T follicular helper cell (primary cell): ENCODE measurements at places on chromosomes 3 and 15.

GRCh38 chr3:144142151-144142840 lies 170.7 kb downstream of the DIPK2A start:
- no peak for DNase-seq

- no peak for DNase-seq
Measured at GRCh38 chr3:49535971-49536874, 18.1 kb upstream of the BSN start.

DNA sequence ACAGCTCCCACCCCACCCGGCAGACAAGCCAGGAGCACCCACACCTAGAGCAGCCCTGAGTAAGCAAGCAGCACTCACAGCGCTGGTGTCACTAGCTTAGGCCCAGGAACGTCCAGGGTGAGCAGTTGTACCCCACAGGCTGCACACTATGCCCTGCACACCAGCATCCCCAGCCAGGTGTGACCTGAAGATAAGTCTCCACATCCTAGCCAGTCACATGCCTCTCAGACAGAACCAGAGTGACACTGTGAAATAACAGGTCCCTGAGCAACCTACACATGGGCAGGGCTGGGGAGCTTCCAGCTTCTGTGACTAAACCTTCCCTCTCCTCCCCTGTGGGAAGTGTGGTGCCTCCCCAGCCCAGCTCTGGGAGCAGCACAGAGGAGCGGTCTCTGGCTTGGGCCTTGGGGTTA lies 253.6 kb downstream of the UACA start:
- no peak for DNase-seq

- no peak for DNase-seq
Measured at GRCh38 chr3:153215966-153216365, 53.9 kb downstream of the RAP2B start.

DNA sequence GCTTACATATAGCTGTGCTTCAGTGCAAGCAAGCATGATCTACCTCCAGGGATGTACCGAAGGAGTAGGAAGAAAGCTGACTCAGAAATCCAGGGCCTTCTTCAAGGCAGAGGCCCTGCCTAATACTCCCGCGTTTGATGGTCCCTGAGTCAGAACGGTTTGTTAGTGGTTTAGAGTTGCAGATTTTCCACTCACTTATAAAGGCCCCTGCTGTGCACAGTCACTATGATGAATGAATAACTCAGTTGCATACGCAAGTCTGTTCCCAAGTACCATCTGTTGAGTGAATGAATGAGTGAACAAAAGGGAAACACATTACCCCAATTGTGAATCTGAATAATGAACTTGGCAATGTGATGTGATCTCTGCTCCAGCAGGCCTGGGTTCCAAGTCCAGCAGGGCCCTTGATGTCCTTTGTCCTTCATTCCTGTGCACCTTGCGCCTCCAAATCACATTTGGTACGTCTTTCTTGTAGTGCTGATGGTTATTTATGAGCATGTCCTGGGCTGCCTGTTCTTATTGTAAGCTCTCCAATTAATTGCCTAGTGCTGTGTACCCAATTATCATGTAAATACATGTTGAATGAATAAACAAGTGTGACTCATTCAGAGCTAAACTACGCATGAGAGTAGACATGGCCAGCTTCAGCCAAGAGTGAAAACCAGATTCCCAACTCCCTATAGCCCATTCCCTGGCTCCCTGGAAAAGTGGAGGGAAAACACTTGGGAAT lies 85.3 kb upstream of the LIMD1 start:
- no peak for DNase-seq

- DNase-seq, result no peak
Measured at GRCh38 chr3:46395210-46395661, 11.6 kb downstream of the CCR5AS start.

DNA sequence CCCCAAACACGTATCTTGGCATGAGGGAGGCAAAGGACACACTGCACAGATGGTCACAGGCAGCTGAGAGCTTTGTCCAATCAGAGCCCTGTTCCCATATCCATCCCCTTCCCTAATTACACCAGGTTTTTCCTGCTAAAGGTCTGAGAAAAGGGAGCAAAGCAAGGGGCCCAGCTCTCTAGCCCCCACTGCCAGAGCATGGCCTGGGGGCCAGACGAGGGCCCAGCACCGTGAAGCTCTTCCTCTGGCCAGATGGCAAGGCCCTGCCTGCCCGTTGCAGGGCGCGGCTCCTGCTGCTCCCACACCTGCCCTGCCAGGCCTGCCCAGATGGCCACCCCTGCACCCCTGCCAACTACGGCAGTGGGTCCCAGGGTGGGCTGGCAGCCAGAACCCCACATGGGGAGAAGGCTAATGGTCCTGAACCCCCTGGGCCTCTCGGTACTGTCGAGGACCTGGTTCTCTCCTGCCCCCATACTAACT lies 3.2 kb downstream of the SHF start:
- DNase-seq, result no peak

DNA sequence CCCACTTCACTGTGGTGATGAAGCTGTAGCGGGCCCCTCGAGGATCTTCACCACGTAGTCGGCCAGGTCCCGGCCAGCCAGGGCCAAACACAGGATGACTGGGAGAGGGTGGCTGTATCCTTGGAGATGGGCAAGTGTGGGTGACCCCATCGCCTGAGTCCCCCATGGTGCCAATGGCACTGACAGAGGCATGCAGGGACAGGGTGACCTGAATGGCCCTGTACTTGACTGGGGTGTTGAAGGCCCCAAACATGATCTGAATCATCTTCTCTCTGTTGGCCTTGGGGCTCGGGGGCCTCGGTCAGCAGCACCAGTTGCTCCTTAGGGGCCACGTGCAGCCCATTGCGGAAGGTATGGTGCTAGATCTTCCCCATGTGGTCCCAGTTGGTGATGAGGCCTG lies 17.1 kb upstream of the AP3B2 start:
- no peak for DNase-seq

GRCh38 chr3:161559177-161559998 lies 62.8 kb downstream of the OTOL1 start:
- no peak for DNase-seq
